Amniotic stem cell (primary cell): ENCODE measurements at places on chromosomes 12 and 14.

DNA sequence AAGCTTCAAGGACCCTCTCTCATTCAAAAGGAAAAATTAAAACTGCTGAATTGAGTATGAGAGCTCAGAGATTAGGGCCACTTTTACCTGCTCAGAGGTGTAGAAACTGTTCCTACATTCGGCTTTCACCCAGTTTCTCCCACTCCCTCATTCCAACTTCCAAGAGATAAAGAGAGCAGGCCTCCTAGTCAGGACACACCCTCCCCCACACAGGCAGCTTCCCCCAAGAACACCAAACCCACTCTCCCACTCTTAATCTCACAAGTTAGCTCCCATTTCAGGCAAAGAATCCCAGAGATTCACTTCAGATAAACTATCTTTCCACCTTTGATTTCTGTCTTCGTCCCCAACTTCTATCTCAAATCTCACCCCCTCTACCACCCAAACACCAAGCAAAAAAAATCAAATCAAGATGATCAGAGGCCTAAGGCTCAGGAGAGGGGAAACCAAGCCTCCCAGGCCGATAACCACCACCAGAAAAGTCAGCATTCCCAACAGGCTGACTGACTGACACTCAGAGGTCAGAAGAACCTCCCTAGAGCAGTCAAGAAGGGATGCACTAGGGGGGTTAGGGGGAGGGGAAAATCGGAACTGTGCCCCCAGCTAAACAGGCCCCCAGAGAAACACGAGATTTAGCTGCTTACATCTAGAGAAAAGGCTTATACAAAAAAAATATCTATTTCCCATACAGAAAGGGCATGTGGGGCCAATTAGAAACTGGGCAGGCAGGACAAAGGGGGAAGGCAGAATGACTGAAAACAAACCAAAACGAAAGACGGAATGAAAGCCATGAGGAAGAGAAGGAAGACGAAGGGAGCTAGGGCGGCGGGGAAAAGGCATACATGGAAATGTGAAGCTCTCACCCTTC is 13.2 kb upstream of the CDH24 start:
- DNase-seq = no peak

DNA sequence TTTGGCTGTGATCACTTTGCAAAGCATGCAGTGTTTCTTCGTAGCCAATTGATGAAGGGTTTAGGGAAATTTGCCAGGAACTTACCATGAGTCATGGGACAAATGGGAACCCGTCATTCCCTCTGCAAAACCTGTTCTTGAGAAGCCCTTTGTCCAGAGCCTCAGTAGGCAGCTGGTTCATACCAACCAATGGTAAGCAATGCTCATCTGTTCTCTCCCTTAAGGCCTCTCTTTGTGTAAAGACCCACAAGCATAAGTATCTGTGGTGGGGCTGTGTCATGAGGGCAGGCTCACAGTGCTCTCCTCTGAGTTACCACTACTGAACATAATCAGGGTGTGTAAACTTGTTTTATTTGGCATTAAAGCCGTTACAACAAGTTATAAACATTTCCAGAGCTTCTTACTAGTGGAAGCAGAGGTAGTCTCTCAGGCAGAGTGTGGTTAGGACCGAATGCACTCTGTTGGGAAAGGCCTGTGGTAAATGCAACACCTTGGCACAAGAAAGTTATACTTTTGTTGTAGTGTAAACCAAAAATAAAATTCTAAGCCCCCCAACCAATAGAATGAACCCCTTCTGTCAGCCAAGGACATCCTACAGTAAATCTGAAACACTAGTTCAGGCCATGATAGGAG is 119.8 kb downstream of the SINHCAF start:
- no peak for DNase-seq

- DNase-seq = no peak
Measured at GRCh38 chr12:100402763-100403162, 45.9 kb downstream of the SLC17A8 start.

GRCh38 chr14:66046035-66046434 is 440.1 kb upstream of the CCDC196 start:
- no peak for DNase-seq

DNA sequence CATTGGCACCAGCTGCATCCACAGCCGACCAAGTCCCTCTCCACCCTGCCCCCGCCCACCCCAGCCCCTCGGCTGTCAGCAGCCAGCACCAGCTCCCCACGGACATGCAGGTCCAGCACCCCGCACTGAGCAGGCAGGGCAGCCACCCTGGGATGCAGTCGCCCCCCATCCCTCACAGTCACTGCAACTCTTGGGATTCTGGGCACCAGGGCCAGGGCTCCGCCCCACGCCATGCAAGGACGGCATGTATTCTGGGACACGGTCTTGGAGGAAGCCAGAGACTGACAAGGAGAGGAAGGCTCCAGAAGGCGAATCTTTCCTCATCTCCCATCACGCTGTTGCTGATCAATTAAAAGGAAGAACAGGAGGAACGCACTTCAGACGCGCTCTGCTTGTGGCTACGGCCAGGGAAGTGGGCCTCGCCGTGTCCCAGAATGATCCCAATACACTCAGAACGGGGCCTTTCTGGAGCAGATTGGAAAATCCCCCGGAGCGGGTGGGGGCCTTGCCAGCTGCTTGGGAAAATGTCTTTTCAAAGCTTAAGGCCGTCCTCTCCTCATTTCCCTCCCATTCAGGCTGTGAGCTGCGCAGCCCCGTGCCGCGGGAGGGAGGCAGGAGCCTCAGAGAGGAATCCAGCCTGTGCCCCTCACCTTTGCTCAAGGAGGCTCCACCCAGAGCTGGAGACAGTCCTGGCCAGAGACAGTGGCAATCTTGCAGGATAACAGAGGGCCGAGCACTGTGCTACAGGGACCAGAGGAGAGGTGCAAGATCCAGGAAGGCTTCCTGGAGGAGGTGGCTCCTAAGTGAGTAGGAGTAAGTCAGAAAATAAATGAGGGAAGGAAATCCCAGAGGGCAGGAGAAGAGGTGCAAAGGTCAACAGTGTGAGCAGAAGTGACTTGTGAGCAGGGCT is 54.1 kb upstream of the DIO3 start:
- no peak for DNase-seq

DNA sequence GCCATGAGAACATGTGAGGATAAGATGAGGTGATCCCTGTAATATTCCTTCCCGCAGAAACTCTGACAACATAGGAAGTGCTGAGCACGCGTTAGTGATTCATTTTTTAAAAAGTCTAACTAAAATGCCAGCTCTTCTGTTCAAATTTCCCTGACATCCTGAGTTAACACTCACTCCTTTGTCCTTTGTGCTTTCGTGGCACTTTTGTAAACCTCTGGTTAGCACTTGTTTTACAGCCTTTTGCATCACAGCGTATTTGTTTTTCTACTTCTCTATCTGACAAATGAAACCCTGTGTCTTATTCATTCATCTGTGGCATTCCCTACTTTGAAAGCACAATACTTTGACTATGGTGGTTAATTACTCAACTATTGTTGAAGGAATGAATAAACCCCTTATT is 313.6 kb downstream of the NUAK1 start:
- DNase-seq = no peak

- no peak for DNase-seq
Measured at GRCh38 chr12:113066813-113067400, 10.4 kb downstream of the DTX1 start.

GRCh38 chr12:1325666-1326065 is 268.7 kb downstream of the FBXL14 start:
- DNase-seq = no peak

- DNase-seq = no peak
Measured at GRCh38 chr12:120136093-120136770, 19.7 kb upstream of the RAB35 start.

GRCh38 chr12:132828706-132829534 is at the start of gene GOLGA3:
GOLGA3 (minus strand) TSS chr12:132828869; CDS start chr12:132822128, 6,741 bp downstream.
- peak; percentile 82 for DNase-seq

- DNase-seq = no peak
Measured at GRCh38 chr14:67746927-67747326, 45.2 kb downstream of the RDH12 start.

- DNase-seq = no peak
Measured at GRCh38 chr12:111677186-111677585, 8.6 kb downstream of the BRAP start.

- no peak for DNase-seq
Measured at GRCh38 chr12:47844264-47845019, 24.7 kb upstream of the HDAC7 start.

- DNase-seq = no peak
Measured at GRCh38 chr14:50065583-50065982, 50.8 kb downstream of the VCPKMT start.

DNA sequence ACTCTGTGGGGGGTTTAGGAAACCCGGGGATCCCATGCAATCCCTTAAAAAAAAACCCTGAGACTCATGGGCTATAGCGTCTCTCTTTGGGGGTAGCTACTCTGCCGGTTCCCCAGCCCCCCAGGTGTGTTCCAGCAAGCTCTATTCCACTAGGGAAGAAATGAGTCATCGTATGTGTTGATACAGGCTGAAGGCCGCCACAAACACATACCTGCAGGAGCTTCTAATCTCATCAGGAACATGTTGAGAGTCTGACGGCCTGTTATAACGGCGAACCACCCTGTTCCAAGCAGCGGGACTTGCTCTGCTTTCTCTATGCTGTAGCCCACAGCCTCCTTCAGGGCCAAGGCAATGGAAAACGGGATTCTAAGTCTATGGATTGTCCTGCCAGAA is 977 bp upstream of the KRT5 start:
- no peak for DNase-seq

GRCh38 chr14:32254952-32255679 is 52.0 kb upstream of the RNU6-8 start:
- no peak for DNase-seq

GRCh38 chr12:131138638-131139362 is 185.1 kb downstream of the ADGRD1 start:
- DNase-seq = no peak

- no peak for DNase-seq
Measured at GRCh38 chr12:83040339-83040738, 353.6 kb downstream of the TMTC2 start.

DNA sequence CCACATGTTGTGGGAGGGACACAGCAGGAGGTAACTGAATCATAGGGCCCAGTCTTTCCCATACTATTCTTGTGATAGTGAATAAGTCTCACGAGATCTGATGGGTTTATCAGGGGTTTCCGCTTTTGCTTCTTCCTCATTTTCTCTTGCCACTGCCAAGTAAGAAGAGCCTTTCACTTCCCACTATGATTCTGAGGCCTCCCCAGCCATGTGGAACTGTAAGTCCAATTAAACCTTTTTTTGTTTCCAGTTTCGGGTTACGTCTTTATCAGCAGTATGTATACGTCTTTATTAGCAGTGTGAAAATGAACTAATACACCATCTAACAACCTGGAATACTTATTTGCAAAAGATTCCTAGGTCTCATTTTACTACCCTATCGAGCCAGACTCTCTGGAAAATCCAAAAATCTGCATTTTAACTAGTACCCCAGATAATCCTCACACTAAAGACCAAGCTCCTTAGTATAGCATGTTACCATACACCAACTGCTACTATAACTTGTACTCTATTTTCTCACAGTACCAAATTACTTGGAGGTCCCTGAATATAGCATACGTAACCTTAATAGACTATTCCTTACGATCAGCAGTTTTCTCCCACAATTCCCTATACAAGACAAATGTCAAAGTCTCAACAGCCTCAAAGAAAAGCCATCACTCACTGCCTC is 11.5 kb downstream of the GTF2A1 start:
- no peak for DNase-seq

DNA sequence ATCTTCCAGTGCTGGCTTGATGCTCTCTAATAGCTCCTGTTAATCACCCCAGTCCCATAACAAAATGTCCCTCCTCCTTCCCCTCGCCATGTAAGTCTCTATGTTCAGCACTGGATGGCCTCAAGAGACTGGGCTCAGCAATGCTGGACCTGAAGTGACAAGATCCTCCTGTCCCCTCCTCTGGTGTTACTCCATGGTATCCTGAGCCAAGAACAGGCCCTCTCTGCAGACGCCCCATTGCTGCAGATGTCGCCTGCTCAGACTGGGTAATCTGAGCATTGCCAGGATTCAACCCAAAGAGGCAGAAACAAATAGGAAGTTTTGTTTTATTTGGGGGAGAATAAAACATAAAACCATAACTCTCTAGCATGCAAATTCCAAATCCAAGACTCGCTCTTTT is 149.7 kb downstream of the NTF3 start:
- DNase-seq = no peak

DNA sequence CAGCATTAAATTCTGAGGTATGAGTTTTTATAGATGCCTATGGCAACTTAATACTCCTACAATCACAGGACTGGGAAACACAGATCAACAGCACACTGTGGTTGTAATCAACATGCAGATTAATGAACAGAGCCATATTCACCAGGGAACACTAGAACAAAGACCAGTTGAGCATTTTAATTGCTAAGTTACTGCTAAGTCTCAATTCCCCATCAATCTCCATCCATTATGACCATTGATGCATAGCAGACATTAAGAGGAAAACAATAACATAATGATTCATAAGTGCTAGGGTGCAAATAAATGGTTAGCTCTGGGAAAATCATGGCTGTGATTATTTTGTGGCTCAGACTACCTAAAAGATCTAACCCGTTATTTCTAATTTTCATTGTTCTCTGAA is 505.6 kb downstream of the TRHDE start:
- DNase-seq = no peak

DNA sequence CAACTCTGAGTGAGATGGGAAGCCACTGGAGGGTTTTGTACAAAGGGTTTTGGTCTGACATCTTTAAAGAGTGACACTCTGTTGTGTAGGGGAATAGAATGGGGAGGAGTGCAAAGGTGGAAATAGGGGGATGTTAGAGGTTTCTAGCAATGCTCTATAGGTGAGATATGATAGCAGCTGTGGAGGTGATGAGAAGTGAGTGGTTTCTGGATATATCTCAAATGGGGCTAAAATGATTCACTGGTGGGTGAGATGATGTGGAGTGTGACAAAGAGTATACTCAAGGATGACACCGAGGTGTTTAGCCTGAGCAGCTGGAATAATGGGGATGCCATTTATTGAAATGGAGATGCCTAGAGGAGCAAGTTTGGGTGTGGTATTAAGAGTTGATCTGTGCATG is 426.4 kb downstream of the PCNX1 start:
- DNase-seq = no peak

GRCh38 chr14:95195031-95195430 is 37.7 kb upstream of the DICER1 start:
- DNase-seq = no peak

GRCh38 chr14:32083789-32084188 is 6.7 kb downstream of the ARHGAP5 start:
- no peak for DNase-seq

DNA sequence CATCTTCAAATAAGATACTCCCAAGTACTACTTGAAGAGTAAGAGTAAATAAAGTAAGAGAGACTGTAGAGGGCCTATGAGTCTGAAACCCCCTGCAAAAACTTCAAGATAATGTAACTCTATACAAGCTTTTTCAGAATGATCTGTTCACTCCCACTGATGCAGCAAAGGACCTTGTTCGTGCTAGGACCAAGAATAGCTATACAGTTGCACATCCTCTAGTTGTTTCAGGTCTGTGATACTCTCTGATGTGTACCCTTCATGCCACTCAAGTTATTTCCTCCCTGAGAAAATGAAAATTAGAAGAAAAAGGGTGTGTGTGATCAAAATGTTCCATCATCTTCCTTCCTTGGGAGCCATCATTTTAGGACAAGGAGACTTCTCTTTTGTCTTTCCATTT is 204.4 kb downstream of the ALX1 start:
- DNase-seq = no peak

GRCh38 chr12:76449993-76450392 is 101.8 kb upstream of the BBS10 start:
- DNase-seq = no peak
